ENCODE measurements at places on chromosomes 1 and 21.

- DNase-seq: no peak
These were observed 22.5 kb upstream of the SRP9 start for GRCh38 chr1:225754940-225755641.

DNA sequence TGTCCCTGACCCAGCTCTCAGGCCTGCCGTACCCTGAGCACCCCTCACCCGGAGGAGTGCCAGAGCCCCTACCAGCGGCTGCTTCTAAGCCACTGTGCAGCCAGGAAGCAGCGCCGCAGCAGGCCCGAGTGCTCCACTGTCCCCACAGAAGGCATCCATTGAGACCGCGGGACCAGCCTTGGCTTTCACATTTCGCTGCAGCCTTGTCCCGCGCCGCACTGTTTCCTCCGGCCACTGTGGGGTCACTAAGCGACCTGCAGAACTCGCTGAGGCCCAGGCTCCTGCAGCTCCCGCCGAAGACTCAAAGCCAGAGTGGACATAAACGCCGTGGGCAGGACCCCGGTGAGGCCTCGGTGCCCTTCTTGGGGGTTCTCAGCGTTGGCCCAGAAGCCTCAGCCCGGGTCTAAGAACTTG, 3.0 kb downstream of the ALX3 start:
- DNase-seq: peak; percentile 56

DNA sequence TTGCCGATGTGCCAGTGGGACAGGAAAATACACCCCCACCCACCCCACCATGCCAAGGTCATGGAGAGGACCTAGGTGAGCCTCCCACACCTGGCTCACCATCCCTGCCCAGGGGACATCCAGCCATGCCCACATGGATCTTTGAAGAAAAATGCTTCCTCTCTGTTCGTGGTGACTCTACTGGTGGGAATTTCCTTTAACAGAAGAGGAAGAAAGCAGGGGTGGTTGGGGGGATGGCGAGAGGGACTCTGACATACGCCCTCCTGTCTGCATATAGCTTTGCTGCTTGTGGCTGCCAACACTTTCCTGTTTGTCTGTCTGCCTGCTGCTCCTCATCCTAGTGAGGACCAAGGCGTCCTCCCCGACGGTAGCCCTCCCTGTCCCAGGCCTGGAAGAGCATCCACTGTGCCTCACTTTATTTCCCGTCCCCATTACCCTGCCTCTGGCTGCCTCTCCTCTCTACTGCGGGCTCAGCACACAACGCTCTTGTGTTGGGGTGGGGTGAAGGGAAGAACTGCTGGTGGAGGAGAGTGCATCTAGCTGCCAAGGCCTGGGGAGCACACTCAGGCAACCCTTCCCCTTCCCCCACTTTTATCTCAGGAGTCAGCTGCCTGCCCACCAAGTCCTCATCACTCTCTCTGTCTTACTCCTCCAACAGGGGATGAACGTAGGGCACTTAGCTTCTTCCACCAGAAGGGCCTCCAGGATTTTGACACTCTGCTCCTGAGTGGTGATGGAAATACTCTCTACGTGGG, 2.5 kb downstream of the SEMA4A start:
- DNase-seq: no peak

- DNase-seq: peak; percentile 64
These were observed 140.1 kb upstream of the FMN2 start for GRCh38 chr1:239951511-239952140.

DNA sequence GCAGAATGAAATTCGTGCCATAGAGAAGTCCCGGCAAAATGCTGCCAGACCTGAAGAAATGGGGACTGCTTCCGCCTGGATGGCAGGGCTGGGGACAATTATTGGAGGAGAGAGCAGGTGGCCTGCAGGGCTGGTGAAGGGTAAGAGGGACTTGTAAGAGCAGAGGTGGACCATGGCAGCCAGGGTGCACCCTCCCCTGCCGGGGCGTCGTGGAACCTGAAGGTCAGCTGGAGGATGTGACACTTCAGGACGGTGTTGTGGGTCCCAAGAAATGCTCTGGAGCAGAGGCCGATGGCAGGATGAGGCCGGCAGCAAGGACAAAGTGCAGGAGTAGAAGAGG, 40.3 kb downstream of the RIPK4 start:
- DNase-seq: no peak

DNA sequence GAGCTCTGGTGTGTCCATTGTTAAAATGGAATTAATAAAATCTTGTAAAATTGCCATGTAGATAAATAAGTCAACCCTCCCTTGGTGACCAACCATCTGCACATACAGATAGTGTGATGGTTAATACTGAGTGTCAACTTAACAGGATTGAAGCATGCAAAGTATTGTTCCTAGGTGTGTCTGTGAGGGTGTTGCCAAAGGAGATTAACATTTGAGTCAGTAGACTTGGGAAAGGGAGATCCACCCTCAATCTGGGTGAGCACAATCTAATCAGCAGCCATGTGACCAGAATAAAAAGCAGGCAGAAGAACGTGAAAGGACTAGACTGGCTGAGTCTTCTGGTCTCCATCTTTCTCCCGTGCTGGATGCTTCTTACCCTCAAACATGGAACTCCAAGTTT, 174.8 kb downstream of the LTN1 start:
- no peak for DNase-seq

- no peak for DNase-seq
These were observed 50.8 kb upstream of the ZNF326 start for GRCh38 chr1:89943846-89944781.

GRCh38 chr1:109653306-109653705, 2.6 kb upstream of the GSTM4 start:
- DNase-seq: no peak

DNA sequence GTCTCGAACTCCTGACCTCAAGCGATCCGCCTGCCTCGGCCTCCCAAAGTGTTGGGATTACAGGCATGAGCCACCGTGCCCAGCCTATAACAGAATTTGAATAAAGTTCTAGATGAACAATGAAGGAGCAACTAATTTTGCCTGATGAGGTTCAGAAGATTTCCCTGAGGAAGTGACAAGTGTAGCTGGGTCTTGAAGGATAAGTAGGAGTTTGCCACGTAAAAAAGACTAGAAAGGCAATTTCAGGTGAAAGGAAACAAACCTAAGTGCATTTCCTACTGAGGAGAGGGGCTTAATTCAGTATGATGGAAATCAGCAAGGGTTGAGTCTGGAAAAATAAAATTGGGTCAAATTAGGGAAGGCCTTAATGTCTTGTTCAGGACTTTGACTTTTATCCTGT, 18.6 kb upstream of the DMRTB1 start:
- no peak for DNase-seq

DNA sequence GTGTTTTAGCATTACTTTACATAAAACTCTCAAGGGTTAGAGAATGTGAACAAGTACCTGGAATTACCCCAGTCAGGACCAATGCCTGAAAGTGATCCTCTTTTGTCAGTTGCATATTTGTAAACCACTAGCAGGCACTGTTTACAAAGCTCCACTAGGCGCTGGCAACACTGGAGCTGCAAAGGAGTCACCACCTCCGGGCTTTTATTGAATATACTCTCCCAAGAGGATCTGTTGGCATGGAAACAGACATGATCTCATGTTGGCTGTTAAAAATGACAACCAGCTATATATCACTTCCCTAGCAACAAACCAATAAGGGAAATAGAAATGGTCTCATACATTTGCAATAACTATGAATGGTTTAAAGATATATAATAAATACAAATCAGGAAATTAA, 116.0 kb downstream of the TTLL7 start:
- DNase-seq: peak; percentile 16

- no peak for DNase-seq
These were observed 262.0 kb downstream of the TNR start for GRCh38 chr1:175481126-175482070.

DNA sequence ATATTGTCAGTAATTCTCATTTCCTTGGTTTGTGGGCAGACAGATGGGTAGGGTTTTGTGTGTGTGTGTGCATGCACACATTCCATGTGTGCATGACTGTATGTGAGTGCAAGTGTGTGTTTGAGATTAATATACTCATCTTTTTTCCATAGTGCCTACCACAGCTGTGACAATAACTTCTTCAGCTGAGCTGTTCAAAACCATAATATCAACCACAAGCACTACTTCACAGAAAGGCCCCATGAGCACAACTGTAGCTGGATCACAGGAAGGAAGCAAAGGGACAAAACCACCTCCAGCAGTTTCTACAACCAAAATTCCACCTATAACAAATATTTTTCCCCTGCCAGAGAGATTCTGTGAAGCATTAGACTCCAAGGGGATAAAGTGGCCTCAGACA, 149.3 kb downstream of the ADGRL2 start:
- DNase-seq: no peak

GRCh38 chr1:98849969-98850636, 154.6 kb downstream of the PLPPR5 start:
- DNase-seq: no peak

- no peak for DNase-seq
These were observed 516.7 kb upstream of the B3GALT2 start for GRCh38 chr1:193703121-193703520.

- DNase-seq: peak; percentile 97
These were observed 992 bp upstream of the USP48 start for GRCh38 chr1:21783679-21784603.

DNA sequence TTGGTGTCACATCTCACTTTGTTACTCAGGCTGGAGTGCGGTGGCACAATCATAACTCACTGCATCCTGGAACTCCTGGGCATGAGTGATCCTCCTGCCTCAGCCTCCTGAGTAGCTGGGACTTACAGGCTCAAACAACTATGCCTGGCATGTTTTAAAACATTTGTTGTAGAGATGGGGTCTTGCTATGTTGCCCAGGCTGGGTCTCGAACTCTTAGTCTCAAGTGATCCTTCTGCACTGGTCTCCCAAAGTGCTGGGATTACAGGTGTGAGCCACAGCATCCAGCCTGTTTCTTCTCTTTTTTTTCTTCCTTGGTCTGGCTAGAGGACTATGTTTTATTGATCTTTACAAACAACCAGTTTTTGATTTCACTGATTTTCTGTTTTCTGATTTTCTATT, 64.6 kb downstream of the LHX4 start:
- DNase-seq: no peak

DNA sequence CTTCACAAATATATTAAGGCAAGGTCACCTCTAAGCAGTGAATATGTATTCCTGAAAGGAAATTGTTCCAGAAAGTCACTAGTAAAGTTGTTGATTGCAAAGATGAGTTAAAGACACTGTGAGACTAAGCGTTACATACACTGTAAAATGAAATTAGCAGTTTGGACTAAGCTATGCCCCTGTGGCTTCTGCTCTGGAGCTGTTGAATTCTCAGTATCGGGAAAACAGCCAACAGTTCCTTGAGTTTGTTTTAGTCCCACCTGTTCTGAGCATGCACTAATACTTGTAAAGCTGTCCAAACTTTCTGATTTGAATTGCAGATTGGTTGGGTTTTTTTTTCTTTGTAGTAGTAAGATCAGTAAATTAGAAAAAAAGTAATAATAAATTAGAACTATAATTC, 21.0 kb downstream of the ANGPTL1 start:
- no peak for DNase-seq

- no peak for DNase-seq
These were observed 356.2 kb upstream of the TMPRSS15 start for GRCh38 chr21:18759751-18760161.

GRCh38 chr1:80656014-80656636, 1144.6 kb upstream of the ADGRL2 start:
- peak; percentile 25 for DNase-seq

DNA sequence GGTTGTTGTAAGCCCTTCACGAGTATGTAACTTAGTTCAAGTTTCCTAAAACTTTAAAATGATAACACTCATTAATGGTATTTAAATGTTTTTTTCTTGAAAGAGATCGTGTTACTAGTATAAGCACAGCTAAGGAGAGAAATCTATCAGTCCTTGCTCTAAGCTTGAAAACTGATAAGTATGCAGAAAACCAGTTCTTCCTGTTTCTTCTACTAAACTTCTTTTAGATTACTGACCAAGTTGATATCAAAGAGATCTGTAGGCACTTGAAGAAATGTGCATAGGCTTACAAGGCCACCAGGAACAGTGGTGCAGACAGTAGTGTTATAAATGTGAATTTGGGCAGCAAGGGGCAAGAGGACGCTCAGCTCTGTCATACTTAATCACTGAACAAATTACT, 3.9 kb downstream of the EFCAB14 start:
- no peak for DNase-seq

DNA sequence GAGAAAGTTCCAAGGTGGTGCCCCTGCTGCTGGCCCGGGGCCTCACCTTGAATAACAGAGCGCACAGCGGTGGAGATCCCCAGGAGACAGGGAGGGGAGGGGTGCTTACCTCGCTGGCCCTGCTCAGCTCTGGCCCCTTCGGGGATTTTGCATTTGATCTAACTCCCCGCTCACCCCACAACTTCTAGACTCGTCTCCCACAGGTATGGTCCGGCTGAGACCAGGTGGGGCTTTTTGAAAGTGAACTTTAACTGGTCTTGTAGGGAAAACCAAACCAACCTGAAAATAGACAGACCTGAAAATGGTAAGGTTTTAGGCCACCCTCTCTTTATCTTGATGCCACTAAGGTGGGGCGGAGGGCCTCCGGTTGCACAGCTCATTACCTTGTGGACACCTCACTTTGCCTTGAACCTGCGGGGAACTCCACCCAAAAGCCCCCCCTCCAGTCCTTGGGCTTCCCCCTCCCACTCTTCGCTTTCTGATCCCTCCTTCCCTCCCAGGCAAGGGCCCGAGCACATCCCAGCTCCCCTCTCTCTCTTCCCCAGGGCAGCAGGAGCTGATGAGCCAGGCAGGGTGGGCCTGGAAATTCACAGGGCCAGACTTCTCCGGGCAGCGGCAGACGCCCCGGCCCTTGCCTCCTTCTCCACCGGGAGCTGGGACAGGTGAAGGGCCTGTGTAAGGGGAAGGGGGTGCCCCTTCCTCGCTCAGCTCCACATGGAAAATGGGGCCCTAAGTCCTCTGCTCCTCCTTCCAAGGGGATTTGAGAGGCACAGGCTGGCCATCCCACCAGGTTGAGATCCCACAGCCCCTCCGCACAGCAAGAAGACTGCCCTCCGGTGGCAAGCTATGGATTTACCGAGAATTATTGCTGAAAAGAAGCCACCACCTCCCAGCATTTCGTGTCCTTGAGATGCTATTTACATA, 16.1 kb downstream of the TNFRSF8 start:
- DNase-seq: peak; percentile 76

DNA sequence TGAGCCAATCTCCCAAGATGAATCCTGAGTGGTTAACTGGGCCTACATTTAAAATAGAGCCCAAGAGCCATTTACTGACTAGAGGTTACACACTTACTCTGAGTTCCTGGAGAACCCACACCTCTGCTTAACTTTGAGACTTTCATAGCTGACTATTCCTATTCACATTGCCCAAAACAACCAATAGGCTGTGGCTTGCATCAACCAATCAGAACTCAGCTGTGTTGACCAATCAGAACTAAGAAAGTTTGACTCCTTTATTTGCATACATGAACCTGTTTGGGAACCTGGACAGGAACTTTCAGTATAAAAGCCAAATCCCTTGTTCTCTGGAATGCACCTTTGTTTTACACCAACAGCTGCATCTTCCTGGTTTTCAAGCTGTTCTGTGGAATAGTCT, 9.5 kb downstream of the ZSWIM5 start:
- no peak for DNase-seq

Data from WTC11 (cell line).